GM23338 (cell line): ENCODE measurements at places on chromosomes 12 and 14.

DNA sequence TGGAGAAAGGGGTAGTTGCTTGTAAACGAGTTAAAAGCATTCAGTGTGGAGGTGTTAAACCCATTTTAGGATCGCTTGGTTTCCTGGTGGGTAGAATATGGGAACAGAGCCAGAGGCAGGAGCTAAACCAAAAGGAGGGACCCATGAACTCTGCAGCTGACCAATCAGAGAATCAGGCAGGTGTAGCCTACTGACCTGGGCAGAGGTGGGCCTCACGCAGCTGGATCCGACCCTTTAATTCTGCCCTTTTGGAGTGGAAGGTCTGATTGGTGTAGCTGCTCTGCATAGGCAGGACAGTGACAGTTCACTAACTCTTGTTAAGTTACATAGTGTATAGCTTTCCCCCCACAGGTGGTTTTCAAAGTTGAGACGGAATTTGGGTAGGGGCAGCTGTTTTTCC, 63.7 kb downstream of the GNS start:
- no peak for DNase-seq

DNA sequence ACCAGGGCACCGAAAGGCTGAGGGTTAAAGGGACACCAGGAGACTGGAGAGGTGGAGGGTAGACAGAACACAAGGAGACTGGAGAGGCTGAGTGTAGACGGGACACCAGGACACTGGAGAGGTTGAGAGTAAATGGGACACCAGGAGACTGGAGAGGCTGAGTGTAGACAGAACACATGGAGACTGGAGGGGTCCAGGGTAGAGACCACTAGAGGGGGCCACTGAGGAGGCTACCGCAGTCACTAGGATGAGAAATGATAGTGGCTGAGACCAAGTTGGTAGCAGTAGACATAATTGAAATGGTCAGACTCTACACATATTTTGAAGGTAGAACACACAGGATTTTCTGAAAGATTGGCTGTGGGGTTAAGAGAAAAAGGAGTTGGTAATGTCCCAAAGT, 68.2 kb downstream of the PAH start:
- peak; percentile 44 for DNase-seq

GRCh38 chr12:74665690-74666089, 128.1 kb downstream of the ATXN7L3B start:
- no peak for DNase-seq

- no peak for DNase-seq
Measured at GRCh38 chr12:28253161-28253641, 62.9 kb downstream of the CCDC91 start.

- DNase-seq: no peak
Measured at GRCh38 chr12:127592245-127592644, 674.7 kb upstream of the TMEM132C start.

- DNase-seq: no peak
Measured at GRCh38 chr12:8909752-8910151, 4.6 kb upstream of the PHC1 start.

GRCh38 chr14:44412858-44413569, 94.1 kb downstream of the FSCB start:
- peak; percentile 12 for DNase-seq

DNA sequence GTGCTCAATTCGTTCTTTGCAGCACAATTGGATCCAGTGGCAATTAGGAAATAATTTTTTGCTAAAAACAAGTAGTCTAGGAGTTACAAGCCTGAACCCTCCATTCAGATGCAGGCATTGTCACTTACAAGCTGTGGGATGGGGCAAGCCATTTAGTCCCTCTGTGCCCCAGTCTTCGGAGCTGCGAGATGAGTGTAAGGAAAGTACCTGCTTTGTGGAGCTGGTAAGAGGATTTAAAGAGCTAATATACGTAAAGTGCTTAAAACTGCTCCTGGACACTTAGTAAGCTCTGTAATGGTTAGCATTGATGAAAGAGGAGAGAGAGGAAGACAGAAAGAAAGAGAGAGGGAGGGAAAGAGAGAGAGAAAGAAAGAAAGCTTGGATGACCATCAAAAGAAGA, 112.5 kb downstream of the LGMN start:
- no peak for DNase-seq

- no peak for DNase-seq
Measured at GRCh38 chr12:129127211-129127610, 273.9 kb downstream of the GLT1D1 start.

- DNase-seq: no peak
Measured at GRCh38 chr12:111699-112493, 45.3 kb downstream of the IQSEC3 start.

- DNase-seq: peak; percentile 25
Measured at GRCh38 chr14:87629788-87630187, 363.2 kb downstream of the GALC start.

DNA sequence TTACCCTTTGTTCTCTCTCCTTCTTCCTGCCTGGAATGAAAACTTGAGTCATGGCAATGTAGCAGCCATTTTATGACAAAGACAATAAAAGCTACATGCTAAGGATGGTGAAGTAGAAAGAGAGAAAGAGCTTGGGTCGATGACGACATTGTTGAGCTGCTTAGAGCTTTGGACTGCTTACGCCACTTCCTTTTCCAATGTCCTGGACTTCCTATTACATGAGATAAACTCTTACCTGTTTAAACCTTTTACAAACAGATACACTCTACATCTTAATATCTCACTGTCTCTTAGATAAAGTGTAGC, 70.1 kb downstream of the PEBP1 start:
- DNase-seq: no peak

DNA sequence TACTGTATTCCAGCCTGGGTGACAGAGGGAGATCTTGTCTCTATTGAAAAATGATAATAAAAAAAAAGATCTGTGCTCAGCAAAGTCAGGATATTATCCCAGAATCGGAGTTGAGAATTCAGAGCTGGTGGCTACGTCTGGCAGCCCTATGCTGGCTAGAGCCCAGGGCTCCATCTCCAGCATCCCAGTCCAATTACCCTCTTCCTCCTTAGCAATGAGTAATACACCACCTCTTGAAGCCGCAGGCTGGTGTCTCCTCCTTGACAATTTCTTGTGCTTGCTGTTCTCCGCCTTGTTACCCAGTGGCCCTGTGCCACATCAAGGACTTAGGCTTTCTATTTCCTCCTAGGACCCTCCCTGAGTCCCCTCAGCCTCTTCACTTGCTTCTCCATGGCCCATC, 38.4 kb upstream of the DDX11 start:
- no peak for DNase-seq
